ENCODE measurements at places on chromosomes 3 and 15.
A peak's percentile ranks its signal among the peaks of the same experiment; 100 is the strongest.

DNA sequence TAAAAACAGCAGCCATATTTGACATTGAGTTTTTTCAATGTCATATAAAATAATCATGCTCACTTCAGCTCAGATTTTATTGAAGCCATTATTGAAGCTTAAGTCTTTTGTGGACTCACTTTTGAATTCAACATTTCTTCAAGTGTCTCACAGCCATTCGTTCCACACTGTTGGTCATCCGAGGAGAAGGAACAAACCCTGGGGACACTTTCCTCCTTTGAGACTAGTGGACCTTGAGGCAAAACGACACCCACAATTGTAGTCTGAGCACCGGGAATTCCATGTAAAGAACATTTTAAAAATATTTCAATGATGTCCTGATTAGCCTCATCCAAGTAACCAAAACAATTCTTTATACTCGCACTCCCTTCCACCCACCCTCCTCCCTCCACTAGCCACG, 174.7 kb downstream of the CD47 start:
- no peak for DNase-seq

GRCh38 chr3:62110443-62111225, 262.7 kb downstream of the FEZF2 start:
- no peak for DNase-seq

DNA sequence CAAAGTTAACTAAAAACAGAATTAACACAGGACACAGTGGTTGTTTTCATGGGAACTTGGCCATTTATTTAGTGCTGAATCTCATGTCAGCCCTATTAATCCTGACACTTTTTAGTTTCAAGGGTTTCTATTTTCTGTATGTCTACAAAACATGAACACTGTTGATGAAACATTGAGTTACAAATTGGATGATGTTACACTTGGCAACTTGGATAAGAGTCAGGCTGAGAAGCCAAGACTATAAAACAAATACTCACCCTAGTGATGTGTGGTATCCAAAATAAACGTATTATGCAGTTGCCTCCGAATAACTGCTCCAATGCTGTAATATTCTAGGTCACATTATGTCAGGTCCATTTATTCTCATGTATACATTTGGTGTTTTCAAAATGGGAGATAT, 349.6 kb downstream of the ZIC1 start:
- DNase-seq, result no peak

DNA sequence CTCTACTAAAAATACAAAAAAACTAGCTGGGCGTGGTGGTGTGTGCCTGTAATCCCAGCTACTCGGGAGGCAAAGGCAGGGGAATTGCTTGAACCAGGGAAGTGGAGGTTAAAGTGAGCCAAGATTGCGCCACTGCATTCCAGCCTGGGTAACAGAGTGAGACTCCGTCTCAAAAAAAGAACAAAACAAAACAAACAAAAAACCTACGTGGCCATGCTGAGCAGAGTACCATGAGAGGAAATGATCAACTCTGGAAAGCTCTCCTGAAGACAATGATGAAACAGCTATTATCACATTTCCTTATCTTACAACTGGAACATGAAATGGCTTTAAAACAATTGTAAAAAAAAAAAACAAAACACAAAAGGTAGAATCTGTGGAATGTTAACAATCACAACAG, 75.2 kb downstream of the CHSY1 start:
- peak; percentile 45 for DNase-seq

DNA sequence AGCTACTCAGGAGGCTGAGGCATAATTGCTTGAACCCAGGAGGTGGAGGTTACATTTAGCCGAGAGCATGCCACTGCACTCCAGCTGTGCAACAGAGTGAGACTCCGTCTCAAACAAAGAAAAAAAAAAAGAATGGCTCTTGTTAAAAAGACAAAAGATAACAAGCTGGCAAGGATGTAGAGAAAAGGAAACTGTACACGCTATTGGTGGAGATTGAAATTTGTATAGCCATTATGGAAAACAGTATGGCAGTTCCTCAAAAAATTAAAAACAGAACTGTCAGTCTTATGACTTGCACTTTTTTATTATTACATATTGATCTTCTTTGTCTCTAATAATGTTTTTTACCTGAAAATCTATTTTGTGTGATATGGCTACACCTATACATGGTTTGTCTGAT, 41.9 kb downstream of the MEX3B start:
- DNase-seq, result no peak

GRCh38 chr3:9056581-9056980, 93.3 kb upstream of the RAD18 start:
- DNase-seq, result no peak

GRCh38 chr3:48684480-48685143, 1.1 kb downstream of the NCKIPSD start:
- peak; percentile 80 for DNase-seq

GRCh38 chr3:135456108-135456790, 509.3 kb upstream of the PPP2R3A start:
- no peak for DNase-seq

- no peak for DNase-seq
Observed at GRCh38 chr3:159838938-159839337, 149.7 kb upstream of the IL12A start.

DNA sequence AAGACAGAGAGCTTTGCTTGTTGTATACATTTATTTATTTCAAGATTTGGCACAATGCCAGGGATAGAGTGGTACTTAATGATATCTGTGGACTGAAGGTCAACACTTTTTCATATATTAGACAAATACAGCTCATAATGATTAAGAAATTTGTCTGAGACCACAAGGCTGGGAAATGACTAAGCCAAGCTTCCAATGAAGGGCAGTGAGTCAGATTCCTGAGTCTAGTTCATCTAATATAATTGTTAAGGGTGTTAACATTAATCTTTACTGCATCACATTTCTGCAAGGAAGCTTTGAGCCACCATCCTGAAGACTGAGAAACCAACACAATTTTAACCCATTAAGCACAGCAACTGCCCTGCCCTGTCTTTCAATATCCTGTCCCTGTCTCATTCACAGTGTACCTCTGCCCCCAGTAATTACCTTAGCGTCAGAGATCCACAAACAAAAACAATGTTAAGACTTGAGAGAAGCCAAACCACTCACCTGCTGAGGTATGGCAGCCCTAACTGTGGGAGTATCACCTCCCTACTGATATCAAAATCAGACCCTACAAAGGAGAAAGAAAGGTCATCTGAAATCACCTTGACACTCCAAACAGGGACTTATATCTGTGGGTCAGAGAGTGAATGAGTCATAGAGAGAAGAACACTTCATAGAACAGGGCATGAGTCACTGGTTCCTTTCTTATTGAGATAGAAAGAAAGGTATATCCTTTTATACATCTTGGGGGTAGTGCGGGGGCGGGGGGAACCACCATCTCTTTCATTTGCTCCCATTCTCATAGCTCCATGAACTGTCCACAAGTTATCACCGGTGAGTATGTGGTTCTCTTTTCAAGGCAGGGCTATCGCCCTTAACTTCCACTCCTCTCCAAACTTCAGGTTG, 74.7 kb downstream of the MAGI1 start:
- peak; percentile 5 for DNase-seq

DNA sequence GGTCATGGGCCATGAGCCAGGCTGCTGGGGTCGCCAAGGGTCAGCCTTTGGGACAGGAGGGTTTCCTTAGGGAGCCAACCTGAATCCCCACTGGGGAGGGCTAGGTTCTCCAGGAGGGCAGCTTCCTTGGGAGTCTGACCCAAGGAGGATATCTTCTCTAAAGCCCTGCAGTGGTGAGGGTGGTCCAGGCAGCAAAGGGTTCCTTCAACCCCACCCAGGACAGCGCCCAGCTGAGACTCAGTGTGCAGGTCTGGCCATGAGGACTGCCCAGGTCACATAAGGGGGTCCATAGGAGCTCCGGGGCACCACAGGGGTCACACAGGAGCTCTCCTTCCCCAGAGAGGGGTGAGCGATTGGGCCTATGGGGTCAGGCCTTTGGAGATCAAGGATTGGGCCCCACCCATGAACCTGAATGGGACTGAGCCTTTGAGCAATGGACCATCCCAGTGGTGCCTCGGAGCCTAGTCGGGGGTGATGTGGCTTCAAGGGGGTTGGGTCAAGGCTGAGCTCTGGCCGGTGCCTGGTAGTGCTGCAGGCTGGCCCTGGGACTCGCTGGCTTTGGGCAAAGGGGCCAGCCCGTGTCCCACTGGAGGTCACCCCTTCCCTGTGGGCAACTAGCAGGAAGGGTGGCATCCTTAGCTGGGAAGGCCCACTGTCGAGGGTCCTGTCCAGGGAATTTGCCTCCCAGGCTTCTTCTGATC, 216.5 kb downstream of the SNRPN start:
- DNase-seq, result no peak

DNA sequence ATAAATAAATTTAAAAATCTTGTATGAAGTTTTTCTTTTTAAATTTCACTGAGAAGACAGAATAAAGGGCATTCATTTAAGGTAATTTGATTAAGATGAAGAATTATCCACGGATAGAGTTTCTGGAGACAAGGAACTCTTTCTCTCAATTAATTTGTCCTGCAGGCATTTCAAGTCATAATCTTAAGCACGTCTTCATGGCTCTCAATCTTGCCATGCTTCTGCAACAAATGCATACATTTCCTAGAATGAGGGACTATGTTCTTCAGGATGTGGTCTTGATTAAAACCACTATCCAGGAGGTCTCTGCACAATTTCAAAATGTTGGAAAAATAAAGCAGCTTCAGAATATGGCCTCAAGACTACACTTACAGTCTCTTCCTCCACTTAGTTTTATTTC, 67.6 kb upstream of the LSAMP start:
- no peak for DNase-seq

DNA sequence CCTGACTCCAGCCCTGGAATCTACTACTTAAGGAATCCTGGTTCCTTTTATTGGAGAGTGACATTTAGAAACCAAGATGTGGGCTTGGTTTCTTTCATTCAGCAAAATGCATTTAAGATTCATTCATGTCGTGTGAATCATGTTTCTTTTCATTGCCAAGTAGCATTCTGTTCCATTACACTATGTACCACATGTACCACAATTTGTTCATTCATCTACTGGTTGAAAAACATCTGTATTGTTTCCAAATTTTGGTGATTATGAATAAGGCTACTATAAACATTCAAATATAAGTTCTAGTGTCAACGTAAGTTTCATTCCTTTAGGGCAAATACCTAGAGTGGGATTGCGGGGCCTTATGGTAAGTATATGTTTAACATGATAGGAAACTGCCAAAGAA, 264.2 kb downstream of the VPS13C start:
- no peak for DNase-seq

DNA sequence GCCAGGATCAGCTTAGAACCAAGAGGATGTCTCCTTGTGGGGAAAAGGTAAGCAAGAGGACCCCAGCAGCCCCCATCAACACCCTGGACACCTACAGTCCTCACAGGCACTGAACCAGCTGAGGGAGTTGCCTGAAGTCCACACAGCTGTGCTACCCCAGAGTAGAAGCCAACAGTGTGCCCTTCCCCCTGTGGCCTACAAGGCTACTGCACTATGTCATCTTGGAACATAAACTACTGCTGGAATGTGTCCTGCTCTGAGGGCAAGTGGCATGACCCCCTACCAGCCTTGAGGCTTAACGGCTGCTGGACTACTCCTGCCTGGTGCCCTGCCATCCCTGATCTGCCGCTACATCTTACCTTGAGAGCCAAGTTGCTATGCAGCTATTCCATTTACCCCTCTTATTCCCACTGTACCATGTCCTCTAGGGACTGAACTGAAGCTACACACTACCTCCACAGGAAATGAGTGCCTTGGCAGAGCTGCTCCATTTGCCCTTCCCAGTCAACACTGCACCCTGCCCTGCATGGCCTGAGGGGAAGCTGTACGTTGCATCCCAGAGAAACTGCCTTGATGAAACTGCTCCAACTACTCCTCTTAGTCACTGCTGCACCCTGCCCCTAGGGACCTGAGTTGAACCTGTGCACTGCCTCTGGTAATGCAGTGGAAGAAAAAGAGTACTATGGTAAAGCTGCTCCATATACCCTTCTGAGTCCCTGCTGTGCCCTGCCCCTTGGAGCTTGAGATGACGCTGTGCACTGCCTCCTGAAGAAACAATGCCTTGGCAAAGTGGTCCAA, 40.2 kb upstream of the ATP13A5 start:
- DNase-seq, result no peak

GRCh38 chr15:48800811-48801455, 9.9 kb downstream of the CEP152 start:
- DNase-seq, result peak; percentile 41

DNA sequence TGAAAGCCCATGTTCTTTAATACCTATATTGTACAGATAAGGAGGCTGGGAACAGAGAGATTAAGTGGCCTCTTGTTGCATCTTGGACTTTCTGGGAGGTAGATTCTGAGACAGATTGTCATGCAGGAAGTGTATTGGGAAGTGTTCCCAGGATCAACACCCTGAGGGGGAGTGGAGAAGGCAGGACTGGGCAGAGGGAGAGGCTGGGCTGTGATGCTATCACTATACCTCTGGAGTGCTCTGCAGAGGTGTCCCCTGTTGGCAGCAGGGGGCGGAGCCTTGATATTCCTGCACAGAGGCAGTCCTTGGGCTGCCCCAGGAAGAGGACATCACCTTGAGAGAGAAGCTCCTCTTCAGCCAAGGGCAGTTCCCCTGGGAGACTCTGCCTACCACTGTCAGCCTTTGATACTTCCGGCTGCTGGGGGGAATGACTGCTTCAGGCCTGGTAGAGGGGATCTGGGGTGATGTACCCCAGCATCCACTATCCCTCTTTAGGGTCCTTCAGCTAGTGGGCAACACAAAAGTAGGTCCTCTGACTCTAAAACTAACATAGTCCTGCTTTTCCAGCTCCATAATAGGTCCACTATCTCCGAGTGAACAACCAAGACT, 97.4 kb upstream of the RNU6-1 start:
- DNase-seq, result no peak

GRCh38 chr3:167406876-167407492, 26.9 kb upstream of the ZBBX start:
- DNase-seq, result peak; percentile 56
